Left kidney (tissue), 8 donors: ENCODE measurements at places on chromosomes 11 and 22. TPM values are rescaled to one million over a fixed set of nuclear protein-coding genes. Genes with fewer than 3 reads are reported as not detected.

GRCh38 chr11:3836903-3837302 lies 3.9 kb downstream of the RHOG start:
- no peak for DNase-seq

GRCh38 chr11:31417816-31418215 lies 48.2 kb downstream of the DNAJC24 start:
- DNase-seq = no peak

- no peak for DNase-seq
Measured at GRCh38 chr11:17578296-17578695, 31.2 kb downstream of the OTOG start.

DNA sequence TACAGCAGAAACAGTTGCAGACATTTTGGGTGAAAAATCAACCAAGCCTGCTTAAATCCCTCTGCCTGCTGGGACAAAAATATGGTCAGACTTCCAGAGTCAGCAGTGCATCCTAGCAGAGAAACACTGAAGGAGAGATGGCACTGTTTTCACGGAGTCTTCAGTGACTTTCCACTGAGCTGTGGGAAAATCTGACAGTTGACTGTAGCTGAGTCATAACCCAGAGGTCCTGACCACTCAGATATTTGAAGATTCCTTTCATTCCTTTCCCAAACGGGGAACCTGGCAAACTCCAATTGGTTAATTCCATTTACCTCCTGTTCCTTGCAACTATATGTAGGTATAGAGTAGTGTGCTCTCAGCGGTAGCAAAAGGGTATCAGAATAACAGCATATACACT lies 20.9 kb upstream of the UPB1 start:
- DNase-seq = no peak

- DNase-seq = no peak
Measured at GRCh38 chr22:29524442-29525191, 28.9 kb downstream of the THOC5 start.

DNA sequence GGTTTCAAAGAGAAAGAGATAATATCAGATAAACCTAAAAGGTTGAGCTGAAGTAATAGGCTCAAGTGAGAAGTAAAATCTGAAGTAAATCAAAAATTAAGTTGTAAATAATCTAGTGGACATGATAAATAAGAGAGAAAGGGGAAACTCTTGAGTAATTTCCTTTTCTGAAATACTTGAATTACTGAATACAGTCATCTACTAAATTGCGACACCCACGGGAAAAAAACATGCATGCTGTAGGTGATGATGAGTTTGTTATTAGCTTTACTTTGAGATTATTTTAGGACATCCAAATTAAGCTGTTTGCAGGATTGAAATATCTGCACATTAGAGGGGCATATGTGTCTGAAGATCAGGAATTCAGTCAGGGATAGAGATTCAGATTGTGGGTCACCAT lies 50.0 kb upstream of the CARD18 start:
- DNase-seq = no peak

DNA sequence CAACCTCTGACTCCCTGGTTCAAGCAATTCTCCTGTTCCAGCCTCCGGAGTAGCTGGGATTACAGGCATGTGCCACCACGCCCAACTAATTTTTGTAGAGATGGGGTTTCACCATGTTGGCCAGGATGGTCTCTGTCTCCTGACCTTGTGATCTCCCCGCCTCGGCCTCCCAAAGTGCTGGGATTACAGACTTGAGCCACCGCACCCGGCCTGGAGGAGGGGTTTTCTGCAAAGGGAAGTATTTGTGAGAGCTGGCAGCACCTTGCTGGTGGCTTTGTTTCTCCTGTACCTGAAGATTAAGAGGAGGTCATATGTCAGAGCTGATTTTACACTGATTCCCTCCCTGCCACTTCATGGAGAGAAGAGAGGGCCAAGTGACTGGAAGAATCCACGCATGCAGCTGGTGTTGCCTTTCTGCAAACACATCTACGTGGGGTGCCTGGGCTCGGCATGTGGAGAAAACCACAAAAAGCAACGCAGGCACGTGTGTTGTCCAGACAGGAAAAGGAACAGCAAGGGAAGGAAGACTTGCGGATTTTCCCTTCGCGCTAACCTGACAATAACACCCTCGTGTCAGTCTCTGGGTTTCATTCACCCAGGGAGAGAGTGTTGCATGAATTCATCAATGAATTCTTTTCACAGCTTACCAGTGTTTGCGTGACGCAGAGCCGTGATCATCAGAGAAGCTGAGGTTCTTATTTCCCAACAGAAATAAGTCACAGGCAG lies 61.9 kb downstream of the TSPAN18 start:
- DNase-seq = no peak

DNA sequence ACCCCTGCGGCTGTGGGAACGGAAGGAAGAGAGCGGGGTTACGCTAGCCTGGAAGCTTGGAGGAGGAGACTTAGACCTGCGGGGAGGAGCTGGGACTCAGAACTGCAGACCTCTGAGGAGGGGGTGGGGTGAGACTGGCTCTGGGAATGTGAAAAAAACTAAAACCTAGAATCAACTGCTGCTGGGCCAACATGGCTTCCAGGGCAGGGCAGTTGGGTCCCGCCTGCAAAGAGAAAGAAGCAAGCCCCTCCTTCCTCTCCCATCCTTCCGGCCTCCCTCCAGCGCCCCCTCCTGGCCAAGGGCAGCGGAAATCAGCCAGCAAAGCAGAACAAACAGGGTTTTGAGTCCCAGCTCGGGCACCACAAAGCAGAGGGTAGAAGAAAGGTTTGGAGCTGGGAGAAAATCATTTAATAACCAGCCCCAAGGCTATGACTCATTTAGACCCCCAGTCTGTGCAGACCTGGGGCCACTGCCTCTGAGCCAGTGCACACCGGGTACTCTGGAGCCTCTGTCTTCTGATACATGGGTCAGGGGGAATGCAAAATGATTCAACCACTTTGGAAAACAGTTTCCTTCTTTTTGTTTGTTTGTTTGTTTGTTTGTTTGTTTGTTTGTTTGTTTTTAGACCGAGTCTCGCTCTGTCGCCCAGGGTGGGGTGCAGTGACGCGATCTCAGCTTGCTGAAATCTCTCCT lies 7.3 kb upstream of the NCF4 start:
- DNase-seq = peak; percentile 44

DNA sequence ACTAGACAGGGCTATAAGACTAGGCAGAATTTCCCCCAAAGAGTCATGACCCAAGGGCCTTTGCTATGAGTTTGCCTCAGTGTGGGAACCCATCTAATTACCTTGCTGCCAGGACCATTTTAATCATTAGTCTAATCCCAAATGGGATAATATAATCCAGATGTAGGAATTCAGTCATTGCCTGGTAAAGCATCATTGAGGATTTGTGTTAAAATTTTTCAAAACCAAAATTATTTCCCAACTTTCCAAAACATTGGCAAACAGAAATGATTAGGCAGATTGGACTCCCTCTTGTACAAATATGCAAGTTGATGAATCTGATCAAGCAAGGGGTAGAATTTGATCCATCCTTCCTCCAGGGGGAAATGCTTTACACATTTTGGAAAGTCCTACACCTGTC lies 16.2 kb upstream of the MMP13 start:
- no peak for DNase-seq

GRCh38 chr22:37559901-37560607 lies at the start of gene CDC42EP1:
Gene CDC42EP1, plus strand, starts transcription at chr22:37560480. Its CDS starts 5,870 bp downstream, at chr22:37566350.
- no peak for DNase-seq

DNA sequence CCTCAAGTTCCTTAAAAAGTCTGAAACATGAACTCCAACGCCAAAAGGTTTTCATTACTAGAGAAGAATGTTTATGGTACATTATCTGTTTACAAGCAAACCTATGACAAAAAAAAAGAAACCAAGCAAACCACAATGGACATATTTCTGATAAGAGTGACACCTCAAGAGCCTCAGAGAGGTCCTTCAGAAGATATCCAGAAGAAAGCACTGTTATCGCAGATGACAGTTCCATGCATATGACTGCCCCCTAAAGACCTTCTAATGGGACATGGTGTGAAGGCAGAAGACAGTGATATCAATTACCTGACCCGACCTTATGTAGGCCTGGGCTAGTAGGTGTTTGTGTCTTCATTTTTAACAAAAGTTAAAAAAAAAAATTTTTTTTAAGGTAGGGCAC lies 3.1 kb downstream of the HDHD5 start:
- no peak for DNase-seq

GRCh38 chr11:133834682-133835592 lies 10.4 kb downstream of the SPATA19 start:
- DNase-seq = peak; percentile 71

- DNase-seq = peak; percentile 47
Measured at GRCh38 chr11:88414385-88414861, 76.9 kb upstream of the CTSC start.

DNA sequence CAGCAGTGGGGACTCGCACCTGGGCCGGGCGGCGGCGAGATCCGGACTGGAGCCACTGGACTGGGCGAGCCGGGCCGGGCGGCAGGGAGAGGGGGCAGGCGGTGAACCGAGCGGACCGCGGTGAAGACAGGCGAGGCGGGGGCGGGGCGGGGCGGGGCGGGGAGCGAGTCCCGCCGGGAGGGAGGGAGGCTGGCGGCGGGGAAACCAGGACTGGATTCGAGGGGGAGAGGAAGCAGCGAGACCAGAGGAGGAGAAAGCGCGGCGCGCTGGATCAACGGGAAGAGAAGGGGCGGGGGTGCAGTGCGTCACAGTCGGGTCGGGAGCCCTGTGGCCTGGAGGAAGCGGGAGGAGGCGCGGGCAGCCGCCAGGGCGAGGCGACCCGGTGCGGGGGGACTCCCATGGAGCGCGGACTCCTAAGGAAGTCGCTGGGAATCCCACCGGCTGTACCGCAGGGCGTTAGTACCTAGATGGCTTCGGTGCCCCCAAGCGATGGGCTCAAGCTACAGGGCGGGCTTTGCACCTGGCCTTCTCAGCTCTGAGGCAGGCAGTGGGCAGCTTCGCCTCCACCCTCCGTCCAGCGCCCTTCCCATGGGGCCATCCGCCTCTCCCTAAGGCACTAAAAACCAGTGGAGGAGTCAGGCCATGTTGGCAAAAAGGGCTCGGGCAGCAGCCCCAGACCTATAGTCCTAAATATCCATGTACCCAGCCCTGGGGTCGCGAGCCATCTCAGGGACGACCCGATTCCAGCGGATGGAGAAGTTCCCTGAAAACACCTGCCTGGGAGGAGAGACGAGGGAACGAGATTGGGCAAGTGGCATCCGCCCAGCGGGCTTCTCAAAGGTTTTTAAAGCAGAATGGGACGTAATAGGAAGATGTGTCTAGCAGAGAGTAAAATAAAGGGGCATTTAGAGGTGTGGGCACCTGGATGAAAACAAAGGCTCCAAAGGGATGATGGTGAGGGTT lies at the start of gene TMEM121B:
Gene TMEM121B, minus strand, starts transcription at position 128 of the 963 bp plus-strand sequence. CDS start 233 bp downstream, outside the sequence.
- DNase-seq = peak; percentile 71

GRCh38 chr11:11567936-11568650 lies 53.7 kb downstream of the GALNT18 start:
- DNase-seq = no peak

DNA sequence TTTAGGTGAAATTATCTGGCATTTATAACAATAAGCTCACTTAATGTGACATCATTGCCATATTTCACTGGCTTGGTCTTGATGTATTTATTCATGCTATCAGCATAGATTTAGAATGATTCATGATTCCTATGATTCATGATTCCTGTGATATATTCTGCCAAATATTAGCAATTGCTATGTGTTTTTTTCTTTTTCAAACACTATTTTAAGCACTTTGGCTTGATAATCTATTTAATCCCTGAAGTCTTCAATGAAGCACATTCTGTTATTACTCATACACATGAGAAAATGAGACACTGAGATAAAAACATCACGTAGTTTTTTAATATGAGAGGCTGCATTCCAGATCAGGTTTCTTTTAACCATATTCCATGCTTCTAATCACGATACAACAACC lies 78.5 kb downstream of the LUZP2 start:
- no peak for DNase-seq

- no peak for DNase-seq
Measured at GRCh38 chr22:37148031-37148651, 1.6 kb downstream of the IL2RB start.

DNA sequence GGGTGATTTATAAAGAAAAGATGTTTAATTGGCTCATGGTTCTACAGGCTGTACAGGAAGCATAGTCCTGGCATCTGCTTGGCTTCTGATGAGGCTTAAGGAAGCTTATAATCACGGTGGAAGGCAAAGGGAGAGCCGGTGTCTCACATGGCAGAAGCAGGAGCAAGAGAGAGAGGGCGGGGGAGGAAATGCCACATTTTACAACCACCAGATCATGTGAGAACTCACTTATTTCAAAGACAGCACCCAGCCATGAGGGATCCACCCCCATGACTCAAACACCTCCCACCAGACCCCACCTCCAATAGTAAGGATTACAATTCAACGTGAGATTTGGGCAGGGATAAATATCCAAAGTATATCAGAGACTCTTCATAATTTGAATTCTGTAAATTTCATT lies 200.7 kb downstream of the MSANTD4 start:
- no peak for DNase-seq

DNA sequence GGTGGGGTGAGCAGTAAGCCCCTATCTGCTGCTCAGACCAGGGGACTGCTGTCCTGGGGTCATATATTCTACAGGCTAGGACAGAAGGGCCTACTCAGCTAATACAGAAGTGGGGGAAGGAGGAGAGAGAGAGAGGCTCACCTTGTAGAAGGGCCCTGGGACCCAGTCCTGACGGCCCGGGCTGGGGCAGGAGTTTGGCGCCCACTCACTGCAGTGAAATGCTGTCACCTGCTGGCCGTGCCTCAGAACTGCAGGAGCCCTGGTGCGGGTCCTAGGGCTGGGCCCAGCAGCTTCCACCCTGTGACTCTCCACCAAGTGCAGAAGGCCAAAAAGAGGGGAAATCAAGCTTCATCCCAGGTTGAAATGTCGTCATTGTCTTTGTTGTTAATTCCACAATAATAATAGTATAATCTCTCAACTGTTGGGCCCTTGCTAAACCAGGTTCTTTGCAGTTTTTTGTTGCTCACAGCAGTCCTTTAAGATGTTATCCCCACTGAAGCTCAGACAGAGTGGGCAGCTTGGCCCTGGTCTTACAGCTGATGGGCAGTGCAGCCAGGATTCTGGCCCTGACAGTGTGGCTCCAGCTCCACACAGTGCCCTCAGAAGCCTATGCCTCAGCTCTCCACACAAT lies 29.6 kb downstream of the TRIM29 start:
- peak; percentile 50 for DNase-seq

The MIEF1 gene
- 37.1 TPM for polyA plus RNA-seq

The FANCF gene
- polyA plus RNA-seq = 18.4 TPM

The OR9G1 gene
- polyA plus RNA-seq = not detected

The ZNF202 gene
- 23.5 TPM for polyA plus RNA-seq

The APOA5 gene
- not detected for polyA plus RNA-seq

The KCNJ5 gene
- 3.6 TPM for polyA plus RNA-seq

The TNNI2 gene
- 0.32 TPM for polyA plus RNA-seq

The MN1 gene
- polyA plus RNA-seq = 11.7 TPM

The KRTAP5-10 gene
- 0.53 TPM for polyA plus RNA-seq

The FOLR1 gene
- 50.8 TPM for polyA plus RNA-seq

The PIH1D2 gene
- polyA plus RNA-seq = 12.6 TPM

The DAGLA gene
- polyA plus RNA-seq = 3.2 TPM

The TRPM5 gene
- polyA plus RNA-seq = 2.9 TPM

The RIMBP3B gene
- not detected for polyA plus RNA-seq
